ENCODE measurements at places on chromosomes 12 and 14.

GRCh38 chr14:99519931-99520421 is 38.8 kb downstream of the CCNK start:
- no peak for DNase-seq

DNA sequence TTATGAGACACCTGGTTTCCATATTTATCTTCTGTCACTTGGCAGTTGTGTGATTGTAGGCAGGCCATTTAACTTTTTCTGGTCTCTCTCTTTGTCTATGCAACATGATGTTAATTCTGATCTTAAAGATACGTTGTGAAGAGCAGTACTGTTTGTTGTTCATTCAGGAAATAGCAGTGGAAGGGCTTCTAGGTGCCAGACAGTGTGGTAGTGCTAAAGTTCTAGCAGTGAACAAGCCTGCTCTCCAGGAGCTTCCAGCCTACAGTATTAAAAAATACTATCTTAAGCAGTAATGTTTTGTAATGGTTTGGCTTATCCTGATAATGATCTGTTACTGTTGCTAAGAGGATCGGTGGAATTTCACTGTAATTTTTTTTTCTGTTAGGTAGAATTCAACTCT is 15.2 kb downstream of the NAA30 start:
- no peak for DNase-seq

DNA sequence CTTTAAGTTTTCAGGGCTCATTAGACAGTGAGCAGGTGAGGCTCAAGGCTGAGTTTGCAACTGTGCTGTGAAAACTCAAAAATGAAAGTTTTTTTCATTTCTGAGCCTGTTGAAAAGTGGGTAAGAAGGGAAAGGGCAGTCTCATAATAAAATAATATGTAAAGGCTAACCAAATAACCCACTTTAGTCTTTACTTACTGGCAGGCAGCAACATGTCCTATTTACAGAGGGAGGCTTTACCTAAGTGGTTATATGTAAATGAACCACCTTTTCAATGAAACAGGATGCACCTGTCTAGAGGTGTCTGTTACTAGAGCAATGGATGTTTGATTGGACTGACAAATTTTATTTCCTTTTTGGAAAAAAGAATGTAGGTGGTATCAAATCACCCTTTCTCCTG is 158.0 kb downstream of the ETV6 start:
- DNase-seq: no peak

- DNase-seq: no peak
These were observed 101.9 kb downstream of the TMTC3 start for GRCh38 chr12:88243982-88244381.

DNA sequence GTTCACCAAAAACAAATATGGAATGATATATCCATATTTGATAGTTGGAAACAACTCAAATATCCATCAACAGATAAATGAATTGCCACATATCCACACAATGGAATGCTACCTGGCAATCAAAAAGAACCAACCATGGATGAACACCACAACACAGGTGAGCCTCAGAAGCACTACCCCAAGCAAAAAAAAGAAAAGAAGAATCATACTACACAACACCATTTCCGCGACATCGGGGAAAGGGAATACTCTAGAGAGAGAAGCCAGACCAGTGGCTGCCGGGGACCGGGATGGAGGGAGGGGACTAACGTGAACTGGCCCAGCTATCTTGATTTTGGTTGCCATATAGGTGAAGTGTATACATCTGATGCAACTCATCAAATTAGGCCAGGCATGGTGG is 41.4 kb downstream of the SCARB1 start:
- DNase-seq: no peak

DNA sequence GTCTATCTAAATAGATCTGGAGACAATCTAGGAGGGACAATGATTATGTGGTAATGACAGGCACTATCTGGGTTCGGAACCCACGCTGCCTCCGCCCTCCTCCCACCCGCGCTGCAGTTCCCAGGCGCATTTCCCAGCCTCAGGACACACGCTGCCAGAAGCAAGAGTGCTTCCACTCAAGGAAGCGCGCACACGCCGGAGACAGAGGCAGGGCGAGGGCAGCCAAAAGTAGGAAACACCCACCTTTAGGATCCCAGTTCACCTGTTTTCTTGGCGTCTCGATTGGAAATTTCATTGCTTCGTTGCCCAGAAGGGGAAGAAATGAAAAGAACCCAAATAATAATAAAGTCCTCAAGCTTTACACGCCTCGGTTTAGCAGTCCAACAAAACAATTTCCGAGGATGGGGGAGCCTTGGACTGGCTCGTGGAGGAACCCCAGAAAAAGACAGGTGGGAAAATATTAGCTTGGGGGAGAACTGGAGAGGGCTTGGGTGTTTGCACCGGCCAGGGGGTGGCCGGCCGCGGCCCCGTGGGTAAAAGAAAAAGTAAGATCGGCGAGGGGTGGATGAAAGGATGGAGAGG is 474 bp downstream of the KCNK10 start:
- DNase-seq: no peak

DNA sequence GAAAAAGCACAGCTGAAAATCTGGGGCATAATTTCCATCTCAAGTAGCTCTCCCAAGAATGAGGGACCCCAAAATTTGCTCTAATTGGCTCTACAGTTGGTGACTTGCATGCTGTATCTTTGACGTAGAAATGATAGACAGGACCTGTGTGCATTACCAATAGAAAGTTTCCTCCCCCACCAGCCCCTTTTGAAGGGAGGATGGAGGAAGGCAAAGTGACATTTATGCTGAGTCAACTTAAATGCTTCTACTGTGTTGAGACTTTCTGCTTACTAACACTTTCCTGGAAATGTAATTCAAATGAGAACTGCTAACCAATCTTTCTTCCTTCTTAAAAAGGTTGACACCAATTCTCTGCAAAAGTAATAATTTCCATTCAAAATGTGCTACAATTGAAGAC is 31.9 kb downstream of the TSPAN8 start:
- no peak for DNase-seq

DNA sequence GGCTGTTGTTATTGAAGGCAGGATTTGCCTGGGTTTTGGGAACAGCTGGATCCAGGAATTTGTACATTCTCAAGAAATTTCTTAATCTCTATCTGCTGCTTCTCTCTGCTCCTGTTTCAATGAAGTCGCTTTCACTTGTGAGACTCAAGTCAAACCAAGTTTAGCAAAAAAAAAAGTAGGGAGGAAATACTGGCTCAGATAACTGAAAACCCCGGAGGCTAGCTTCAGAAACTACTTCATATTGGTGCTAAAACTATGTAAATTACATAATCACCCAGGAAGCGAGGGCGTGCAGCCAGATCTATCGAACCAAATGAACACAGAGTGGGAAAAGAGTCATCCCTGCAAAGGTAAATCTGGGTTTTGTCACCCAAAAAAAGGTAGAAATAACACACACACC is 68.3 kb upstream of the FICD start:
- DNase-seq: no peak

GRCh38 chr14:104580961-104581360 is 1.4 kb downstream of the C14orf180 start:
- peak; percentile 56 for DNase-seq

DNA sequence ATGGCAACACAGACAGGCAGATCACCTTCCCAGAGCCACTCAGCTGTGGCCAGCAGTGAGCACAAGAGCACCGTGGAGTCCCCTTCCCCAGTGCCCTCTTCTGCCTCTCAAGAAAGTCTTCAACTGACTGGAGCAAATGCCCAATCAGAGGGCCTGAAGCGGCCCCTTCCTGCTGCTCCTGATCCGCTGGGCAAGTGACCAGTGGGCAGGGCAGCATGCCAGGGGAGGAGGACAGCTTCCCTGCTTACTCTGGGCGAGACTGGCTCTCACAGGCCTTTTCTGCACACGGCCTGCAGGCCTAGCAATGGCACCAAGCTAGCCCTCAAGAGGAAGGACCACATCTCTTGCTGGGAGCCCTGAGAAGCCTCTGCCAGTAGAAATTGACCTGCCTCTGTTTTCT is 890 bp downstream of the KRT71 start:
- DNase-seq: no peak

DNA sequence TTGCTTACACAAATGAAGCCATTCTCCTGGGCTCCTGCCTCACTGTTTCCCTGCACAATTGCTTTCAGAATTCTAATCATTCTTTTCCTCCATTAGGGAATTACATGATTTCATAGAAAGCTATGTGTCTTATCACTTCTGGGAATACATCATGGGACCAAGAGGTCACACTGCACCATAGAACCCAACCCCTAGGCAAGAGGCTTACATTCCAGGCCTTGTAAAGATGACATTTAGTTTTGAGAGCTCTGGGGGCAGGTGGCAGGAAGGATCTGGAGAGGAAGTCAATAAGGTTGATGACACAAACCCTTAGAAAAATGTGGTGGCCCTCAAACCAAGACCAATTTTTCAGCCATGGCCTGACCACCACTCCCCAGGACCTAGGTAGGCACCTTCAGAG is 57.1 kb downstream of the NUAK1 start:
- DNase-seq: no peak

- no peak for DNase-seq
These were observed 21.6 kb upstream of the MED13L start for GRCh38 chr12:116299064-116299463.

GRCh38 chr14:34204774-34205173 is 253.9 kb upstream of the EGLN3 start:
- no peak for DNase-seq

GRCh38 chr14:96455588-96455987 is 46.6 kb upstream of the PAPOLA start:
- no peak for DNase-seq

- DNase-seq: peak; percentile 57
These were observed 10.4 kb downstream of the ITPK1 start for GRCh38 chr14:93105362-93105761.

DNA sequence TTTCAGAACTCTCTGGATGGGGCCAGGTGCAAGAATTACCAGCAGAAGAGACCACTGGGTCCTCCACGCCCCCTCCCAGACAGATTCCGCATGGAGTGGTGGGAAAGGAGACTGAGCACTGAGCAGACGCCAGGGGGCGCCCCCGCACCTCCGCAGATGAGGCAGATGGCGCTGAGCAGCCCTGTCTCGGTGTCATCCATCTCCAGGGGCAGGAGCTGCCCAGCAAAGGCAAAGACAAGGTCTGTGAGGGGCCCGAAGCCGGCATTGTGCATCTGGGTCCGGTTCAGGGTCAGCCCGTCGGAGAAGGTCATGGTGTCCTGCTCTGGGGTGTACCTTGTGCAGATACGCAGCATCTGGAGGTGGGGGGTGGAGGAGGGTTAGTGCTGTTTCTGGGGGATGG is 6.3 kb upstream of the ITGB7 start:
- DNase-seq: peak; percentile 87

DNA sequence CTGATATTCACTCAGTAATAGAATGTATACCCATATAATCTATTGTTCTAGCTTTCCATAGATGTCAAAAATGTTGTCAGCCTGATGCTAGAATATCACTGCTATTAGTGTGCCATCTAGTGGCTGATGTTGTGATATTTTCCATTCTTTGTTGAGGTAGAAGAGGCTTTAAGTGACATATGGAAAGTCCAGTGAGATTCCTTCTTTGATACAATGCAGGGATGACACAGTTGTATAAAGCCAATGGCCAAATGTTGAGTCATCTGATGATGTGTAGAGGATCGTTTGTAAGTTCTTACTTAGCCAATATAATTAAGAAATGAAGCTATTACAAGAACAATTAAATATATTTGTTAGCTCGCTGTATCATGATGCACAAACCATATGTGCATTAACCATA is 58.1 kb upstream of the PCED1B start:
- no peak for DNase-seq

GRCh38 chr14:103863245-103863644 is 15.9 kb upstream of the PPP1R13B start:
- no peak for DNase-seq

- no peak for DNase-seq
These were observed 71.9 kb upstream of the DACT1 start for GRCh38 chr14:58565832-58566231.

- DNase-seq: no peak
These were observed 284.7 kb downstream of the DAD1 start for GRCh38 chr14:22304326-22304725.

DNA sequence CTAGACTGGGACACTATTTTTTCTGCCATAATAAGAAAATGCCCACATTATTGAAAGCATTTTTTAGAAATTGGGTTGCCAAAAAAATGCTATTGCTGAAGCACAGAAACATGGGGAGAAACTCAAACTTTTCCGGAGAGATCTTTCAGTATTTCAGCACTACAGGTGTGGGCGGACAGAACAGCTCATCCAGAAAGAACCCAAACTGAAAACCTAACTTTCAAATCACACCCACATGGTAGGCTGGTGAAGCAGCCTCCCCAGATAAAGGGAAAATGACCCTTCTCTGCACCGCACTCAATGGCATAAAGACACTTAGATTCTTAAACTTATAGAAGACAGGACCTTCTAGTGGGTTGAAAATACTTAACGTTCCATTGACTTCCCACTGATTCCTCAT is 62.3 kb upstream of the TMPO start:
- no peak for DNase-seq

GRCh38 chr14:42911642-42912041 is 1305.0 kb downstream of the LRFN5 start:
- DNase-seq: no peak

- no peak for DNase-seq
These were observed 158.8 kb downstream of the RPAP3 start for GRCh38 chr12:47547077-47547476.

DNA sequence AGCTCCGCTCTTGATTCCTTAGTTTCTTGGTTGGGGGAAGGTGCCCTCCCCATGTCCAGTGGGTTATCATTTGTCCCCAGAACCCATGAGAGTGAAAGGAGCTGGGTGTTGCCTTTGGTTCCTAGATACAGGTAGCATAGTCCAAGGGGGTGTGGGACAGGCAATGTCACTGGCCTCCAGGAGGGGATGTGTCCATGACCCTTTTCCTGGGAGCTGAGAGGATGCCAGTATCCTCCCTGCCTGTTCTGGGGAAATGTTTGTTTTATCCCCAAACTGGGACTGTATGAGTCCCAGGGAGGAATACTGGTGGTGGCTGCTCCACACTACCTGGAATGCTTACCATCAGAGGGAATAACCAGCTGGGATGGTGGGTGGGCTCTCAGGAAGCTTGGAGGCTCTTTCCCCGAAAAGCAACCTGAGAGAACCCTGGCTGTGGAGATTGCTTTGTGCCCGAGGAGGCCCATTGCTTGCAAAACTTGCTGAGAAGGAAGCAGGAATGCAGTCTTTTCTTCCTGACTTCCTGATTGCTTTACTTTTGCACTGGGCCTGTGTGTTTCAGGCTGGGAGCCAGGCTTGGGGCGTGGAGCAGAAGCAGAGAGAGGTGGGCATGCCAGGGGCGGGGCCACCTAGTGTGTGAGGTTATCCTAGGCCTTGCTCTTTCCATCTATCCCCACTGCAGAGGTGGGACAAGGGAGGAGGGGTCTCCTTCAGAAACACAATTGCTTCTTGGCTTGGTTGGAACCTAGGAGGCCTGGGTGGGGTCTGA is 715 bp upstream of the SLC10A1 start:
- peak; percentile 66 for DNase-seq

GRCh38 chr14:95106971-95107370 is 50.4 kb downstream of the DICER1 start:
- no peak for DNase-seq

- DNase-seq: no peak
These were observed 3.4 kb downstream of the RIMKLB start for GRCh38 chr12:8701046-8701660.

DNA sequence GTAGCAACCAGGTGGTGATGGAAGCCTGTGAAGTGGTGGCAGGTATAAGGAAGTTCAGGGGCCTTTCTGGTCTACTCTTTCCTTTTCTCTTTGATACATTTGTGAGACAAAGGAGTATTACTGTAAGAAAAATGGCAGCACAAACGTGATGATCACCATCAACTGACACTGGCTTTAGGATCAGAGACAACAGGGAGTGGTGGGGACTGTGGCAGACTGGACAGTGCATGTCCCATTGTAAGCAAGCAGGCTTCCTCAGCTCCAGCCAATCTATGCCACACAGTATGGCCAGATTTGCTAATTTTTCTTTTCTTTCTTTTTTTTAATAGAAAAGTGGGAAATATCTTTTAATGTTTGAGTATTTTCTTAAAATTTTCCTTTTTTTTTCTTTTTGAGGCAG is 19.0 kb upstream of the IFT81 start:
- no peak for DNase-seq
